ENCODE measurements at places on chromosomes 5 and 9.

DNA sequence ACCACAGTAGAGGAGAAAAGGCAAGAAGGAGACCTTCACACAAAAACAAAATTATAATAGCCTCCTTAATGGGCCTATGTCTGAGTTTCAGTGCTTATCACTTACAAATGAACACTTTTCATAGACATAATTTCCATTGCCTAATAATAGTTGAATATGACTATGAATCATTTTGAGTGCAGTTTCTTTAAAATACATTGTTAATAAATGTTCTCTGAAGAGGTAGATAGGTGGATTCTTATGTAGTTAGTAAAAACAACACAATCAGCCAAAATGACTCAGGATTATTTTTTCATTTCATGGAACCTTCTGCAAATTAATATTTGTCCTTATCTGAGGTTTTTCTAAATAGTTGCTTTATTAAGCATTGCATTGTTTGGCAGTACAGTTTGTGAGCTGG is 45.6 kb downstream of the DAPK1 start:
- peak; percentile 57 for DNase-seq

DNA sequence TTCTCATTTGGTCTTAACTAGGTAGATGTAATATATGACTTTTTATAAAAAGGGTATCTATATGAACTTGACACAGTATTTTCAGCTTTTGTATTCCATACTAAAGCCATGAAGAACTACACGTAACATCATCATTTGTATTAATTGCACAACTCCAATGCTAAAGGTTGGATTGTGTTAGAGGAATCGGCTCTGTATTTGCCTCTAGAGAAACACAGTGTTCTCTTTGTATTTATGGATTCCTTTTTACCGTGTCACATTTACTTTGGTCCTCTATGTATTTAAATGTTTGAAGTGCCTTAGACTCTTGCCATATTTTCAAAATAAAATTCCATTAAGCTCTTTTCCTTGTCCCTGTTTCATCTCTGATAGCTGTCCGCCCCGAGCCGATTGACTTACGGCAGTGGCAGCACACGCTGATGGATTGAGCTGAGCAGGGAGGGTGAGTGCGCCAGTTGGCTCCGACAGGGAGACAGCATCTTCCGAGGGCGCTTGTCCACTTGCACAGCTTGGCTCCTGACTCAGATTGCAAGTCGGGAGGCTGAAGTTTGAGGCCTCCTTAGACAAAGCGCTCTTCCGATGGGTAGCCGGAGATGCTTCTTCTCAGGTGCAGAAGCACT is 95.6 kb upstream of the DMRT1 start:
- DNase-seq, result no peak

- DNase-seq, result peak; percentile 32
Measured at GRCh38 chr5:107894361-107894760, 223.6 kb upstream of the EFNA5 start.

- DNase-seq, result peak; percentile 22
Measured at GRCh38 chr9:76023715-76024195, 133.3 kb downstream of the PCSK5 start.

DNA sequence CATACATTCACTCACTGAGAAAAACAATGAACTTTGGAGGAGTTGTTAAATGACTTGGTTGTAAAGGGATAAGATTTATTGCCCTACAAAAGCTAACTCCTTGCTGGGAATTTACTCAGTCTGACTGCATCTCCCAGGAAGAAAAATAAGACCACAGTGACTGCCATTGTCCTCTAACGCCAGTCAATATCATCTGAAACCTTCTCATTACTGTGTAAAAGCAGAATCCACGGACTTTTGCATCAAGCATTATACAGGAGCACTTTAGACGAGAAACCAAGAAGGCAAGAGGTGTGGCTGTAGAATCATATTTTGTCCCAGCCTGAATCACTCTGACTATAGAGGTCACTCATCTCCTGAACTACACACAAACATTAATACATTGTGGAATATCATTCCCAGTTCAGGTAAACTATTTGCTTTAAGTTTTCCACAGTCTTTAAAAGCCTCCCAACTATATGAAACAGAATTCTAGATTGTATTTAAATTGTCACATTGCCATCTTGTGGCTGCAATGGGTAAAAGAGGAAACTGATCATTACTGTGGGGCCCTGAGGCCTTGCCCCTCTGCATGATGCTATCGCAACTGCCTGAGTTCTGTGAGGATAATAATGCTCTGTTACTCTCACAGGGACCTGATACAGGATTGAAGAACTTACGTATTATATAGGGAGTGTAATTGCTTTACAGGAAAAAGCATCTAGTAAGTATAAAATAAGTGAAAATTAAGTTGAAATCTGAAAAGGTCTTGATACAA is 142.9 kb downstream of the SLCO4C1 start:
- DNase-seq, result peak; percentile 34

DNA sequence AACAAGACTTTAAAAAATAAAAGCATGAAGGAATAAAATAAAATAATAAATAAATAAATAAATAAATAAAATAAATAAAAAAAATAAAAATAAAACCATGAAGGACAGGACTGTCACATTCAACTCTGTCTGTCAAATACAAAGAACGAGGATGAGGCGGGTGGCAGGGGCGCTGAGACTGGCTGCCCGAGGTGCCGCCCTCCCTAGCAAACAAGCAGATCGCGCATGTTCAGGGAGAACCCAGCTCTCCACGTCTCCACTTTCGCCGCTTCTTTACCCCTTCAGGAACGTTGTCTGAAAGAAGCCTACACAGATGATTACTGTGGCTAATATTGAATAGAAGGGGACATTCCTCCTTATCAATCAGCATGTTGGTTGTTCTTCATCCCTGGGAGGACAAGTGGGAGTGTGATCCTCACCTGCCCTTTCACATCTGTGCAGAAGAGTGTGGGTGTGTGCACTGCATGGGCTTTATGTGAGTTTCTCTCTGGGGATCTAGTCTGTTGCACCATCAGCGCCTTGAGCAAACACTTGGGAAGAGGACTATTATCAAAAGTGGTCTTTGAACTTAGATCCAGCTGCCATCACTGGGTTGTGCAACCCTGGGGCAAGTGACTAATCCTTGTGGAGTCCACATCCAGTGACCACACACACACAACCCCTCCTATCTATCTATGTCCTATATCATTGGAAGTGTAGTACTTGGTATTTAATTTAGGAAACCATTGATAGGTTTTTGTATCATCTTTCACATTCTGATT is 399.2 kb downstream of the IRX2 start:
- DNase-seq, result no peak

DNA sequence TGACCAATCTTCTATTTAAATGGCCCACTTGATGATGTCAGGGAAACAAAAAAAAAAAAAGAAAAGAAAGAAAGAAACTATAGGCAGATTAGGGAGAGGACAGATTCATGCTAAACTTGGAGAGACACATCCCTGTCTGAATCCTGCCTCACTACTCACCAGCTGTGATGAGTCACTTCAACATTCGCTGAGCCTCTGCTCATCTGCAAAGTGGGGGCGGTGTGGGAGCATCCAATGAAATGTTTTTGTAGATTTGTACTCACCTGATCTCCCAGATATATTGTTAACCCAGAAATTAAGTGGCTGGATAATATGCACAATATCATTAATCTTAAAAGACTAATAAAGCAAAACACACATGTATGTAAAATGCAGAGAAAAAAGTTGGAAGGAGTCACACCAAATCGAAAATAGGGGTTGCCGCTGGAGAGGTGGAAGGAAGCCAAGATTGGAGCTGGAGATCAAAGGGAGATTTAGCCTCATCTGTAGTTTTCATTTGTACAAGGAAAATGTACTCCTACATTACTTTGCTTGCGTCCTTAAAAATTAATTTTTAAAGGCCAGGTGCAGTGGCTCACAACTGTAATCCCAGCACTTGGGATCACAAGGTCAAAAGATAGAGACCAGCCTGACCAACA is 17.0 kb upstream of the ERGIC1 start:
- DNase-seq, result peak; percentile 91

DNA sequence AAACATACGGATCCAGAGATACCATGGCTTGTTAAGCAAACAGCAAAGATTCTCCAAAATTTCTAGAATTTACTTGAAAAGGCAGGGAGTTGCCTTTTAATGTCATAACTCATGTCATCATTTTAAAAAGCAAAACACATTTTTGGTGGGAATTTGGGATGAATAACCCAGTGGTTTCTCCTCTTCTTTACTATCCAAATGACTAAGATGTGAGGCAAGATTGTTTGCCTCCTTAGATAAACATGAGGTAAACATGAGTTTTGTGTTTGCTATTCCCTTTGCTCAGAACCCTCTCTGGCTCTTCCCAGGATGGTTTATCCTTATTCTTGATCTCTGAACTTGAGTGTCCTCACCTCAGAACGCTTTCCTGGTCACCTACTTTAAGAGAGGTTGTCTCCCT is 267.0 kb downstream of the EBF1 start:
- DNase-seq, result no peak

- no peak for DNase-seq
Measured at GRCh38 chr9:80147866-80148265, 576.1 kb downstream of the TLE4 start.

- no peak for DNase-seq
Measured at GRCh38 chr5:35058374-35058788, 10.6 kb upstream of the AGXT2 start.

GRCh38 chr5:132427281-132428146 is 58.0 kb downstream of the SLC22A5 start:
- DNase-seq, result no peak

DNA sequence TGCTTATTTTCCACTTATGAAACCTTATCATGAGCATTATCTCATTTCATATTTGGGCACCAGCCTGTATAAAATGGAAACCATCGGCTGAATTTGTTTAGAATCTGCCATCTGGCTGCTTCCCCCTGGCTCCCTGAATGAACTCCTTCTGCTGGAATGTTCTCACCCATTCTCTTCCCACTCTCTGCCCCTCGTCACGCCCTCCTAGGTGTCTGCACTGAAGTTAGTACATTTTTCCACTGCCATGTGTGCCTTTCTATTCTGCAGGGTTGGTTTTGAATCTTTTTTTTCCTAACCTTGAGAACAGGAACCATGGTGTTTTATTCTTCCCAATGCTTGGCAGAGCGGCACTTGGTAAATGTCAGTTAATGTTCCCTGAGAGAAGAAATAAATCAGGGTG is 359.7 kb downstream of the MLLT3 start:
- no peak for DNase-seq

GRCh38 chr5:54135042-54135441 is 175.3 kb downstream of the ARL15 start:
- DNase-seq, result peak; percentile 31

- no peak for DNase-seq
Measured at GRCh38 chr9:12503606-12504122, 189.5 kb upstream of the TYRP1 start.

DNA sequence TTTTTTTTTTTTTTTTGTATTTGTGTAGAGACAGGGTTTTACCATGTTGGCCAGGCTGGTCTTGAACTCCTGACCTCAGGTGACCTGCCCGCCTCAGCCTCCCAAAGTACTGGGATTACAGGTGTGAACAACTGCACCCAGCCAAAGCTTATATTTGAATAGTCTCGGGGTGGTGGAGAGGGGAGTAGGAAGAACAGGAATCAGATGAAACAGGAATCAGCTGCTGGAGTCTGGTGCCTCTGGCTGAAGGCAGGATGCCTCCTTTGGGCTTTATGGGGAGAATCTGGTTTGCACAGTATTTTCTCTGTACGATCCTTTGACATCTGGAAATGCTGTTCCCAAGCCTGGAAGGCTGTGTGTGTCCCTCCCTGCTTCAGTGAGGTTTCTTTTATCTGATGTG is 10.9 kb downstream of the C5orf52 start:
- no peak for DNase-seq

DNA sequence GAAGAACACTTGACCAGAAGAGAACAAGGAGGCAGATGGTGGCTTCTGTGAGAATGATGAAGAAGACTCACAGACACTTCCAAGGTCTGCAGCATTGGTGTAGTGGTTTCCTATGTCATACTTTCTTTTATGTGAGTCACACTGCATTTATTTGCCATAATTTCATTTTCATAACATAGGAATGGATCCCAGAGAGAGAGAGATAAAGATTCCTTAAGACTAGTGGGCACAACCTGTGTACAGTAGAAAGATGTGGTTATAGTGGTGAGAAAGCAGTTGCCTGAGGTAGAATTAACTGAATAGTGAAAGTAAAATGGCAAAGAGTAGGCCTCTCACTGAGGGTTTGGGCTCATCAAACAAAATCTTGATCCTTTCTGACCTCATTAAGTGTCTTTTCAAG is 7.6 kb upstream of the CCDC152 start:
- peak; percentile 20 for DNase-seq

GRCh38 chr5:6907320-6907918 is 194.2 kb downstream of the TENT4A start:
- no peak for DNase-seq

DNA sequence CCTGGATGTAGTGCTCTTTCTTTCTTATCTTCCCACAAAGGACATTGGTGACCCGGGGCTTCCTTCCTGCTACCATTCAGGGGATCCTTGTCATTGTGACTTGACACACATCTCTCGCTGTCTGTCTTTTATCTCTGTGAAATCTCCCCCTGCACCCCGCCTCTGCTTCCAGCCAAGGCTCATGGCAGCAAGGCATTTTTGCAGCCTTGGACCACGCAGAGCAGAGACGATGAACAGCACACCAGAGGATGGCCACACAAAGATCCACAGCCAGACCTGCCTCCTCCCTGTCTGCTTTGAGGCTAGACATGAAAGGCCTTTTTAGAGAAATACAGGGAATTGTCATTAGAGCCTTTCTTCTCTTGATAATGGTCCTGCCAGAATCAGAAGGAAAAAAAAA is 549.1 kb downstream of the CDK5RAP2 start:
- DNase-seq, result no peak

- peak; percentile 70 for DNase-seq
Measured at GRCh38 chr5:143001764-143002351, 231.7 kb downstream of the ARHGAP26 start.

GRCh38 chr9:137383784-137384756 is 38.9 kb downstream of the EXD3 start:
- no peak for DNase-seq

- no peak for DNase-seq
Measured at GRCh38 chr9:4499917-4500316, 9.6 kb downstream of the SLC1A1 start.

DNA sequence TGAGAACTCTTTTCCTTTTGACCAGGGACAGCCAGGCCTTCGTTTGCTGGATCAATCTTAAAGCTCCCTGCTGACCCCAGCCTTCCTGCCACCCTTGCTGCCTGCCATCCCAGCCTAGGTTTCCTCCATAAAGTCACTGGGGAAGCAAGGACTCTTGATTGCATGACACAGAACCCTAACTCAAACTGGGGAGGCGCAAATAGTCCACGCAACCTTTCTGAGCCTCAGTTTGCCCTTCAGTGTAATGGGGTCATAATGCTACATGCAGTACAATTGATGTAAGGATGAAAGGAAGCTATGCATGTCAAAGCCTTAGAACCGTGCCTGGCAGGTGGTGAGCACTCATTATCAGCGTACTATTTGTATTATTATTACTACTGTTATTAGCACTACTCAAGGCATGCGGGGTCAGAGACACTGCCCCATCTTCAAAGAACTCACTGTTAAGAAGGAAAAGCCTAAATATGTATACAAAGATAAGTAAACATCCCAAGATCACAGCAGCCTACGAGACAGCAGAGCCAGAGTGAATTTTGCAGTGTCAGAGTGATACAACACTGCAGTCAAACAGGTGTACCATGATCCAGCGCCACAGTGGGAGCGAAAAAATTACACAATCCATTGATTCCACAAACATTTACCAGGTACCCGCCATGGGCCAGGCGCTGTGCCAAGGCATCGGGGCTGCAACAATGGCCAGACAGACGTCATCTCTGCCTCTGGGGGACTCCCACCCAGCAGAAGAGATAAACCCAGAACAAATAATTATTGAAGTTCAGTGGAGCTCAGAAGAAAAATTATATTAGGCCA is 16.9 kb upstream of the CPLX2 start:
- no peak for DNase-seq
